ENCODE measurements at places on chromosomes 4 and X.

DNA sequence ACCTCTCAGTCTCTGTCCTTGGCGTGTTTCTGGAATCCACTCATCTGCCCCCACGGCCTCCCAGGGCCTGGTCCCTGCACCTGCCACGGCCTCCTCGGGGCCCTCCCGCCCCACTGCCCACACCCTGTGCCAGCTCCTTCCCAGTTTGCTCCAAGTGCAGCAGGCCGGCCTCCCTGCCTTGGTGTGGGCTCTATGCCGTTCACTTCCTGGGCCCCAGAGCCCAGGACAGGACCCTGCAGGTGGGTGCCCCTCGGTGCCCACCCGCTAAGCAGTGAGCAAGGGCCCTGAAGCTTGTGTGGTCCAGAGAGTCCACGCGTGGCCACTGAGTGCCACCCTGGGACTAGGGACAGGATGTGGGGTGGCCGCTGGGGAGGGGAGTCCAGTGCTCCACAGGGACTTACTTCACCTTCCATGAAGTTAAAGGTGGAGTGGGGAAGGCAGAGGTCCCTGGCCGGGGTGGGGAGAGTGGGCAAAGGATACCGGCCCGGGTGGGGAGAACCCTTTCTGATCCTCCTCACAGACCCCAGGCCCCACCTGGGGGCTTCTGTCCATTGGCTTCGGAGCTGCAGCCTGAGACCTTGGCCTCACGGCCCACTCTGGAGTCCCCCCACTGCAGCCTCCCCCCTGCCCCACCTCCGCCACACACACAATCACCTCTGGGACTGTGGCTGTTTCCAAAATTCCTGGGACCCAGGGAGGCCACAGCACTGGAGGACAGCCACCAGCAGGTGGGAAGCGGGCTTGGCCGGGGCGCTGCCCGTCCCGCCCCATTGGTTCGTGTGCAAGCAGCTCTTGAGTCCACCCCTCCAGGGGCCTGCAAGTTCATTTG lies 60.0 kb upstream of the NKX1-1 start:
- DNase-seq: no peak

DNA sequence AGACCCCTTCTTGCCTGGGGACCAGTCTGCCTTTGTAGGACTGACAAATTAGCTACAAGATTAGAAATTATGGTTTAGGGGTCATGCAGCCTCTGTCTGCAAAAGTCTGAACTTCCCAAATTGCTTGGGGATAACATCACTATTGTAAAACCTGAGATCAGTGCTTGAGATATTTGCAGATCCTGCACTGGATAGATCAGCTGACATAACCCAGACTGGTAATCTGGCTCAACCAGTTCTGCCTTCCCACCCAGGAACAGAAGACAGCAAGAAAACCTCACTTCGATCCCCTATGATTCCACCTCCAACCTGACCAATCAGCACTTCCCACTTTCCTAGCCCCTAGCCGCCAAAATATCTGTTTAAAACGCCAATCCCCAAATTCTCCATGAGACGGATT lies 202.8 kb upstream of the DIAPH2 start:
- no peak for DNase-seq

GRCh38 chr4:38123555-38123954 lies 163.4 kb downstream of the PTTG2 start:
- no peak for DNase-seq

DNA sequence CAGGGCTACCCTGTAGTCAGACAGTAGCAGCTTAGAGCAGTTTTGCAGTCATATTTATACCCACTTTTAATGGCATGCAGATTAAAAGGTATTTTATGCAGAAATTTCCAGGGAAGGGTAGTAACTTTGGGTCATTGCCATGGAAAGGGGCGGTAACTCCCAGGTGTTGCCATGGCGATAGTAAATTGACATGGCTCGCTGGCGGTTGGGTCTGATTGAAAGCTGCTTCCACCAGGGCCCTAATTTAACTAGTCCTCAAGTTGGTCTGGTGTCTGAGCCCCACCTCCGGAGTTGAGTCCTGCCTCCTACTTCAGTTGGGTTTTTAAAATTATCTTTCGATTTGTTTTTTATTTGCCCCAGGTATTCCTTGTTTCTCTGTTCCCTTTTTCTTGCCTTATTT lies 70.1 kb downstream of the NAA11 start:
- DNase-seq: no peak

- DNase-seq: no peak
These were observed 2136.2 kb upstream of the TENM3 start for GRCh38 chr4:180106997-180107396.
